Fibroblast of upper back skin (primary cell): ENCODE measurements at places on chromosomes 3 and 15.

DNA sequence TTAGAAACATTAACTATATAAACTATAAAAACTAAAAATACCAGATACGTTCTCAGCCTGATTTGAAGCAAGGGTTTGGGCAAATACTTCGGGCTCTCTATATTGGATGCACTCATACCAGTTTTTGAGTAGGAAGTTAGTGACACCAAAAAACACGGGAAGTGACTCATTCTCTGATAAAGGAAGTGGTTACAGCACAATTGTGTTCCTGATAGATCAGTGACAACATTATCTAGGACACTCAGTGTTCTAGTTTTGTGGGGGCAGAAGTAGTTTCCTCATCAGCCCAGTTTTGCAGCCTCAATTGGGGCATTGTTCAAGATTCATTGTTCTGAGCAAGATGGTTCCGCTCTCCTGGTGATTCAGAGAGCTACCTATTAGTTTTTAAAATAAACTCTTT, 469.6 kb upstream of the DPPA4 start:
- DNase-seq: no peak

- DNase-seq: no peak
Observed at GRCh38 chr3:66303491-66303901, 82.7 kb downstream of the SLC25A26 start.

DNA sequence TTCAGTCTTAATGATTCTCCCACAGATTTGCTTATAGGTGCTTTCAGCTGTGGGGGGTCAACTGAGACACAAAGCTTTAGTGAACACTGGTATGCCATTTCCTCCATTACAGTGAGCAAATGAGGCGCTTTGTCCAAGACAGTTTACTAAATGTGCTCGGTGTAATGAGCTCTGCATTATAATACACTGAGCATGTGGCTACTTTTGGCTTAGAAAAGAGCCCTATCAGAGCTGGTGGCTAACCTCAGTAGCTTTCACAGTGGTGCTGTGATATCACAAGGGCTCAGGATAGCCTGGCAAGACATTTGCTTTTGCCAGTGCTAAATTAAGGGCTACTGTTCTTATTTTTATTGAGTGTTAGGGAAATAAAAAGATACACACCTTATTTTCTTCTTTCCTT, 749.7 kb upstream of the ARPP21 start:
- no peak for DNase-seq

DNA sequence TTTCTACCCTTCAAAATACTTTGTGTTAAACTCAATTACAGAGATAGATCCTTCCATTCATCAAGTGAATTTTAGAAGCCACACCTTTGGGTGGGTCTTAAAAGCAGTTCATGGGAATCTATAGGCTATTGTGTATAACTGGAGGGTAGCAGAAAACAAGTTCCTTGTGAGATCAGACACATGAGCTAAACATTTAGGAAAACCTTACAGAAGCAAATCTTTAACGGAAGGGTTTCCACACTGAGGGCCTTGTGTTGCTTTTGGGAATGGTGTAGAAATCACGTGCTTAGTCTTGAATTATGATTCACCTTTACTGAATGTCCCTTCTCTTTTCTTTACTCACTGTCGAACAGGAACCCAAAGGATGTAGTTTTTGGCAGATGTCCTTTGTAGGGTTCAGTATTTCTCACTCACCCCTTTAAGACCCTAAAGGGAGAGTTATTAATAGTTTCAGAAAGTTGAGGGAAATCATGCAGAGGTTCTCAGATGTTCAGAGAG, 257.3 kb upstream of the CTDSPL start:
- DNase-seq: no peak

- peak; percentile 16 for DNase-seq
Observed at GRCh38 chr3:61936344-61936937, 375.1 kb downstream of the PTPRG start.

- no peak for DNase-seq
Observed at GRCh38 chr15:100571592-100572167, 30.3 kb downstream of the LINS1 start.

GRCh38 chr15:80596521-80596976, 98.6 kb upstream of the ABHD17C start:
- no peak for DNase-seq

DNA sequence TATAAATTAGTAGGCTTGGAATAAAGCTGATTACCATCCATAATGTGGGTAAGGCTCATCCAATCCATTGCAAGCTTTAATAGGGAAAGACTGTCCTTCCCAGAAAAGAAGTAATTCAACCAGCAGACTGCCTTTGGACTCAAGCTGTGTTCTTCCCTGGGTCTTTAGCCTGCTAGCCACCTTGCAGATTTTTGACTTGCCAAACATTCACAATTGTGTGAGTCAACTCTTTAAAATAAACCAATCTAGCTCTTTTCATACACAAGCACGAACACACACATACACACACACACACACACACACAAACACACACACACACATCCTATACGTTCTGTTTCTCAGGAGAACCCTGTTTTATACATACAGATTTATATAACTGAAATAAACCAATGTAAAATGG, 248.1 kb downstream of the NAALADL2 start:
- no peak for DNase-seq

GRCh38 chr15:74726774-74727164, 1.4 kb upstream of the CYP1A1 start:
- DNase-seq: no peak

GRCh38 chr15:66306381-66306780, 13.0 kb downstream of the DIS3L start:
- DNase-seq: no peak

DNA sequence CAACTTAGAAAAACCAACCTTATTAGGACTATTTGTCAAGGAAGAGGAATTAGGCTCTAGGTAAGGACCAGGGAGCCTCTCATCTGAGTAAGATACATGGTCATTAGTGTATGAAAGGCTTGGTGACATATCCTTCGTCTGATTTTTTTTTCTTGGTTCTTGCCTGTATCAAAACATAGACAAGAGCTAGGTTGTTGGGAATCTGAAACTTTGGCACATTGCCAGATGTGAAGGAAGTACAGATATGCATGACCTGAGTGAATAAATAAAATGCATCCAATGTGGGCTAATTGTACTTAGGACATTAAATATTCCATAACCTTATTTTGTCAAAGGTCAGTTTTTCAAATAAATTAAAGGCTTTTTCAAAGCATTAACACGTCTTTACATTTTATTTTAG, 151.8 kb downstream of the SYNPR start:
- no peak for DNase-seq
